ENCODE measurements at places on chromosomes 5 and 9.

DNA sequence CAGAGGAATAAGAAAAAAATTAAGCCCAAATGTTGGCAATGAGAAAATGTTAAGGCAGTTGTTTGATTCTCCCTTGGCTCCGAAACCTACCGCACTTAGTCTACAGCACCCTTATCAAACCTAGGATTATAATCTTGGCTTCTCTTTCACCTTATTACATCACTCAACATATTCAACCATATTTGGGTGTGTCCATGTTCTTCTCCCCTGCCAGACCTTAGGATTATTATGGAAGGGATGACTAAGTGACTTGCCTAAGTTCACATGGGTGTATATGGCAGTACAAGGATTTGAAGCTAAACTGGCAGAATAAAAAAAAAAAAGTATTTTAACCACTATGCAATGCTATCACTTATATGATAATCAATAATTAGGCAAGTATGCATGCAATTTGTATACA is 76.4 kb downstream of the PLK2 start:
- no peak for ATAC-seq

DNA sequence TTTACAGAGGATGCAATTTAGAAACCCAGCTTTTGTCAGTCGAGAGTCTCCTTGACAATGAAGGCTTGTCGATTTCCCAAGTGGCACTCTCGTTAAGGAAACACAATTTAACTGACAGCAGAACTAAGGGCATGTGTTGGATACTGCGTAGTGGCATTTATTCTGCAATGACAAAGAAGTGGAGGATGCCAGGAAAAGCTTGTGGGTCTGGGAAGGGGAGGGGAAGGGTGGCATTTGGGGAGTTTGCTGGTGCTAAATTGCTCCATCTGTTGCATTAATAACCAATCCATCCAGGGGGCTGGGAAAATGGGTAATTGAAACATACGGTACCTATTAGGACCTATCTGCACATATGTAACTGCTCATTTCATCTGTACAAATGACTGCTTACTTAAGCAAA is 190.6 kb downstream of the NSG2 start:
- ATAC-seq: no peak

DNA sequence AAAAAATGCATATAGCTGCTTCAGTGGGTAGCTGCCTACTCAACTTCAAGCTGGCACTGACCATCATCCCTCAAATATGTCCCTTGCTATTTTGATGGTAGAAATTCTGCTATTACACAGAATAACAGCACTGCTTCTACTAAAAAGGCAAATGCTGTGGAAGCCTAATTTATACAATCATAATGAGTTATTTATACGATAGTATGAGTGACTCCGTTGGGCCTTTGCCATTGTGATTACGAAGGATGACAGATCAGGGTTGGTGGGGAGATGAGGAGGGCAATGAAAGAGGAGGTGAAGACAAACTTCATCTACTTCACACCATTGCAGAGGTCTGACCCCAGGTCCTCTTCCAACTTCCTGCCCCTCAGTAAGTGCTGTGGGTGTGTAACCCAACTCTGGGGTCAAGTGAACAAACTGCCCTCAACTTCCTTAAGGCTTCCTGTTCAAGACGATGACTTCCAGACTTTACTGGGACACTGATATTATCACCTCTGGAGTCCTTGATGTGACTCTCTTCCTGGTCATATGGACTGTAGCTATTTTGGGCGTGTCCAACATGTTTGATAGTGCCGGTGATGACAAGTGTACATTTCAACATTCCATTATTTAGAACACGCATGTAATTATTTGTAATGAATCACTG is 74.1 kb upstream of the RPS23 start:
- no peak for ATAC-seq

DNA sequence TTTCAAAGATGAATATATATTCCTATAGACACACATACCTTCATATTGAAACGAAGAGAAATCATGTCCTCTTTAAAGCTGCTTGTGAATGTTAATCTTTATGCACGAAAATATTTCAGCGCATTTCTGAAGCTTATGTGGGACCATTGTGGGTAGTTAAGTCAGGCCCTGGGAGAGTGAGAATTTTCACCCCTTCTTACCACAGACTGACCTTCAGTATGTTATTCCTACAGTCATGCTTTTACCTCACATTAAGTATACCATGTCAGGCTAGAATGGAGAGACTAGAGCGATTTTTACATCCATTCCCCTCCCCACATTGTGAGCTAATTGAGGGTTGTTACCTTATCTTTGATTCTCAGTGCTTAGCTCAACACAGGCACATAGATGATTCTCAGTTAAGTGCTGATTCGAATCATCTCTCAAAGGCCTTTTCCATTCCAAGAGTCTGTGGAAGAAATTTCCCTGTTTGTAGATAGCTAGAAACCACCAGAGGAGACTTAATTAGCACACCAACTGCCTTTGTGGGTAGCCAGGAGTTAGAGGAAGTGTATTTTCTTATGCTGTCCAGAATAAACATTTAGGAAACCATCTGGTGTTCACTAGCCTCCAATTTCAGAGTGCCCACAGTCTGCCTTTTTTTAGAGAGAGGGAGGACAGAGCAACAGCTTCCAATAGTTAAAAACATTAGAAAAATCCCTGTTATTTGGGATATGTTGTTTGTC is 110.5 kb downstream of the MEGF10 start:
- ATAC-seq: no peak

GRCh38 chr5:14745188-14745563 is 80.7 kb downstream of the OTULIN start:
- no peak for ATAC-seq

GRCh38 chr5:171449426-171449825 is 30.0 kb downstream of the FGF18 start:
- ATAC-seq: no peak

DNA sequence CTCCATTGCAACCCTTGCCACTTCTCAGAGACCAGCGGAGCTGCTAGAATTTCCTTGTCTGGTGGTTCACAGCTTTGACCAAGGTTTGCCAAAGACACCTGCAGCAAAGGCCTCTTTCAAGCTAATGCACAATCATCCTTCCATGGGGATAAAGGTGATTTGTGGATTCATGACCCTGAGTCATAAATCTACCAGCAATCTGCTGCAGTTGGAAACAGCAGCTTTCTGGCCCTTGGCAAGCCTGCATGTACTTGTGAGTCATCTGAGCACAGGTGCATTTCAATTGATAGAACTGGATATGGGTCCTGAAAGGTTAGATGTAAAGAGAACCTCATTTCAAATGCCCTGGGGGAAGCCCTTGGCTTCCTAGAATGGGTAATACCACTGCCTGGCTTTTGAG is 21.6 kb upstream of the TCF7 start:
- no peak for ATAC-seq

DNA sequence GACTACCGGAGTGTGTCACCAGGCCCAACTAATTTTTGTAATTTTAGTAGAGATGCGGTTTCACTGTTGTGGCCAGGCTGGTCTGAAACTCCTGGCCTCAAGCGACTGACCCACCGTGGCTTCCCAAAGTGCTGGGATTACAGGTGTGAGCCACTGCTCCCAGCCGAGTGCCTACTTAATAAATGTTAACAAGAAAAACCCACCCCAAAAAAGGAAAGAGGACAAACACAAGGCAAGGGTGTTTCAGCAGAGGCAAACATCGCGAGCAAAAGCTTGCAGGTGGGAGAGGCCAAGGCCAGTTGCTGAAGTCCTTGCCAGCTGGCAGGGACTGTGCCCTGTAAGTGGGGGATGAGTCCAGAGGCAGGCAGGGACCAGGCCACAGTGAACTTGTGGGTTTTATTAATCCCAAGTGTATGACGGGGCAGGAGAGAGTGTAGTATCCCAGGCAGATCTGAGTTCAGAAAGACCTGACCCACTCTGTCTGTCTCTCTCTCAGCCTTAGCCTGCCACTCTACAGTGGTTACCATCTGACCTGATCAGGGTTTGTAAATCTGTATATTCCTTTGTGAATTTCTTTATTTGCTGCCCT is 6.4 kb upstream of the FPGS start:
- ATAC-seq: peak; percentile 80

DNA sequence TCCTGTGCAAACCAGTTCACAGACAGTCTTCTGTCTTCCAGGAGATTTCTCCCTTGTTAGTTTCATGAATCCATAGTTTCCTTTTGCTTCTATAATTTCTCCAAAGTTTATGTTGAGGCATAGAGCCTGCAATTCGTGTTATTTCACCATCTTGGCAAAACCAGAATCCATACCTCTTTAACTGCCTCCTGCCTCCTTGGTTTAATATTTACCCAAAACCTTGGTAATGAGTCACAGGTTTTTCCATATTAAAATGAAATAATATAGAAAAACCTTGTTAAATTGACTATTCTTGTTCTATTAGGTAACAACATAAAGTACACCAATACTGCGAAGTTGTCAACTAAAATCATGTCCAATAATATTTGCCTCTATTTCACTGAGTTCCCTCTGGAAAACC is 459.7 kb downstream of the HINT1 start:
- ATAC-seq: no peak

- ATAC-seq: no peak
These were observed 10.6 kb upstream of the GPX8 start for GRCh38 chr5:55149308-55149795.

DNA sequence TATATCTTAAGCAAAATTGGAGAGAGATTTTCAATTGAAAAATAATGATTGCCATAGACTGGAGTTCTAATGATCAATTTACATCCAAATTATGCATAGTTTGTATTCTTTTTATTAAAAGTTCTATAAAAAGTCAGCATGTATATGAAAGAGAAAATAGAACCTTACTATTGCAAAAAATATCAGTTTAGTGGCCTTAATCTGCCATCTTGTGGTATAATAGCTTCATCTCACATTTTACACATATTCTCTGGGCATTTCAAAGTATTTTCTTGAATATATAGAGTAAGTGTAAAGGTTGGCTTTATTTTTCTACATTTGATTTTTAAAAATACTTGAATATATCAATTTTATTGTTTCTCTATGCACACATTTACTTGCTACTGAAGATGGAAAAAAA is 1858.6 kb upstream of the CDH9 start:
- ATAC-seq: no peak

DNA sequence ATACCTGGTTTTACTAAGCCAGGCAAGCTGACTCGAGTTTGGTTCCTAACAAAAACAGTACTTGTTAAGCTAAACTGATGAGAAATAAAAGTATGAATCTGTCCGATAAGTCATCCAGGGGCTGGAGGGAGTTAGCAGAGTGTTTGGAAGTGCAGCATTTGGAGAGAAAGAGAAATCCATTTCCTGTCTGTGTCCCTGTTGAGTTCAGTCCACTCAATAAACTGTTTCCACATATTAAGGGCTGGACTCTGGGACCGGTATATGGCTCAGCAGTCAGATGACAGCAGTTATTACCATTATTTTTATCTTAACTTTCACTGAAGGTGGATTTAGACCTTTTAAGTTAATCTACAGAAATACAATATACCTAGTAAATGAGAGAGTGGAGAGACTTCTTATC is 130.6 kb upstream of the ADRA1B start:
- ATAC-seq: no peak

- ATAC-seq: peak; percentile 68
These were observed 3.3 kb upstream of the MSMP start for GRCh38 chr9:35757226-35757891.

DNA sequence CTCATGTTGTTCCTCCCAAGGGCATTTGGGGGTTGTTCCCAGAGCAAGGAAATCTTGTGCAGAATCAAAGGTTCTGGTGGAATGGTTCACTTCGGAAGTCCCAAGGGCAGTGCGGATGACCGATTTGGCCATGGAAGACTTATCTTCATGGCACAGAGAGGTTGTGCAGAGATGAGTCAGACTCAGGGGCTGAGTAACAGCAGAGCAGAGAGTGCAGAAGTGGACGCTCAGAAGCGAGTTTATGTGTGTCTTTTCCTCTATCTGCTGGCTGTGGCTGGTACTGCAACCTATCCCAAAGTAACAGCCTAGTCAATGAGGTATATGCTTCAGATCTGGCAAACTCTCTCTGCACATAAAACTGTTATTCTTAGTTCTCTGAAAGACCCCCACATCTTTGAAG is 118.1 kb downstream of the DPYSL3 start:
- no peak for ATAC-seq

- ATAC-seq: no peak
These were observed 137.3 kb upstream of the ANKH start for GRCh38 chr5:15008921-15009320.

- no peak for ATAC-seq
These were observed 32.0 kb downstream of the TJP2 start for GRCh38 chr9:69206047-69206446.

DNA sequence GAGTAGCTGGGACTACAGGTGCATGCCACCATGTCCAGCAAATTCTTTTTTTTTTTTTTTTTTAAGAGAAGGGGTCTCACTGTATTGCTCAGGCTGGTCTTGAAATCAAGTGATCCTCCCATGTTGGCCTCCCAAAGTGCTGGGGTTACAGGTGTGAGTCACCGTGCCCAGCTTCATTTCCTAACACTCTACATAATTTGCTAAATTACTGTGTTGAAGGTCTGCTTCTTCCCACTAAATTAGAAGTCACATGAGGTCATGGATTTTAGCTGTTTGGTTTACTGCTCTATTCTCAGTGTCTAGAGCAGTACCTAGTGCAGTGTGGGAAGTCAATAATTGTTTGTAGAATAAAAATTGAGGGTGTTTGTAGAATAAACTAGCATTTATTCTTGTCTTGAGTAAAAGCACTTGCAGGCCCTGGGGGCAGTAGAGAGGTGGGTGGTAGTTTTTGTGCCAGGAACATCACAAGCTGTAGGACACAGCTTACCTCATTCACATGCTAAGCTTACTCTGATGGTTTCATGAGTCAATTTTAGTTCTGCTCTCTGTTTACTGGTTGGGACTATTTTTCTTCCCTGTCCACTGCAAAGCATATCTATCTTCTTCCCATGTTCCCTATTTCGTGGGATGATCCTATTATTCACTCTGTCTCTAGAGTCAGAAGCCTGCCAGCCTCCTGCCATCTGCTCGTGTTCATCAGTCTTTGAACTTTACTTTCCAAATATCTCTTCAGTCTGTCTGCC is 7.0 kb downstream of the TEX48 start:
- no peak for ATAC-seq

DNA sequence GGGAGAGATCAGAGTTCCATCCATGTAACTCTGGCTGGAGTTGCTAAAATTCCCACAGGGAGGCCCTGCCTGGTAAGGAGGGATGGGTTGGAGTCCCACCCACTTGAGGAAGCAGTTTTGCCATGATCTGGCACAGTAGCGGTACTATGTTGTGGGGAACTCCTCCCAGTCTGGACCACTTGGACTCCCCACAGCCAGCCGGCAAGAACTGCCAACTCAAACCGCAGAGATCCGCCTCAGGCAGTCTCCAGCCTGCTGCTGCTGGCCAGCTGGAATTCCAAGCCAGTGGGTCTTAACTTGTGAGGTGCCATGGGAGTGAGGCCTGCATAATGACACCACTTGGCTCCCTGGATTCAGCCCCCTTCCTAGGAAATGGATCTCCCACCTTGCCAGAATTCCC is 151.9 kb downstream of the NDUFS4 start:
- ATAC-seq: no peak
